ENCODE measurements at places on chromosomes 6 and 20.

DNA sequence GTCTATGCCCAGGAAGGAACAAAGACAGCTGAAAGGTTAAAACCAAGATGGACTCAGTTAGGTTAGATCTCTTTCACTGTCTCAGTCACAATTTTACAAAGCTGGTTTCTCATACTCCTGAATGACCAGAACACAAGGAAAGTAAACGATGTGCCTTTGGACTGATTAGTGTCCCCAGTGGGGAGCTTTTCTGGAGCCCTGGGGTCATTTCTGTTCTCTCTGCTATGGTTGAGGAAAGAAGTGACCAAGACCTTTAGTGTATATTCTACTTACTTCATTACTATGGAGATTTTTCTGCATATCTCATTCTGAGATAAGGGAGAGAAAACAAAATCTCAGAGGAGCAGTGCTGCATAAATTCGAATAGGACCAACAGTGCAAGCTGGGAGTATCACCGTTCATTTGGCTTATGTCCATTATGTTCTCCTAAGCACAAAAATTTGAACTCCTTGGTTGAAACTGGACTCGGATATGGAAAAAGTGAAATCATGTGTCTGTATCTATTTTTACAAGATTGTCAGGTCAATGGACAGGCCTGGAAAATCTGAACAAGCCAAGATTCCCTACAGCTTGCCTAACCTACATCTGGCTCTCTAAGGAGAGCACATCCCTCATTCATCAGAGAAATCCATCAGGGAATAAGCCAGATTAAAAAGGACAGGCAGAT, 34.4 kb upstream of the ENPP1 start:
- DNase-seq, result no peak

DNA sequence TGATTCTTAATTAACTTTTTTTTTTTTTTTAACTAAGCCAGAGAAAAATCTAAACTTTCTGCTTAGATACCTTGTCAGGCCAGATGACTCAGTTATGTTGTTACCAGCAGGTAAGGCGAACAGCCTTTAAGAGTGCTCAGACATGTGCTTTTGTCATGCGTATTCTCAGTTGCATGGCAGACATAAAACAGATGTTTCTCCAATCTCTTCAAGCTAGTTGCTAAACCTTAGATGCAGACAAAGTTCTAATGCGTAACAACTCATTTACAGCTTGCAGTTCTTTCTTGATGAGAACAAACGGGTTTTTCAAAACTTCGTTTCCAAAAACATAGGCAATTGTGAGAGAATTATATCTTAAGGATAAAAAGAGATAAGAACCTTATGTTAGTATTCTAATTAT, 49.6 kb upstream of the GFRAL start:
- no peak for DNase-seq

GRCh38 chr6:34679552-34680253, 16.9 kb downstream of the ILRUN start:
- no peak for DNase-seq

- no peak for DNase-seq
Measured at GRCh38 chr20:48313324-48313723, 514.5 kb downstream of the PREX1 start.

- no peak for DNase-seq
Measured at GRCh38 chr6:166430269-166430668, 47.5 kb upstream of the MPC1 start.

DNA sequence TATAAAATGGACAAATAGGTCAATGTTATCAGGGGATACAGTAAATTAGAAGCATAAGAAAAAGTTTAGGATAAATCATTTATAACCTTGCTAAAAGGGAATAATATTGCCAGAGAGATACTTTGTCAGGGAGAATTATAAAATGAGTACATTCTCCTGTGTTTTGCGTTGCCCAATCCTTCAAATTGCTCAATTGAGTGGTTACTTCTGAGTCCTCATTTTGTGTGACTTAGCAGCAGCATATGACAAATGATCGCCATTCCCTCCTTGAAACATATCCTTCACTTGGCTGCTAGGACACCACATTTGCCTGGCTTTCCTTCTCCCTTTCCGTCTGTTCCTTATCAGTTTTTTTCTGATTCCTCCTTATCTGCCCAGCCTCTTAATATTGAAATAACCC, 106.7 kb upstream of the FLRT3 start:
- DNase-seq, result no peak

DNA sequence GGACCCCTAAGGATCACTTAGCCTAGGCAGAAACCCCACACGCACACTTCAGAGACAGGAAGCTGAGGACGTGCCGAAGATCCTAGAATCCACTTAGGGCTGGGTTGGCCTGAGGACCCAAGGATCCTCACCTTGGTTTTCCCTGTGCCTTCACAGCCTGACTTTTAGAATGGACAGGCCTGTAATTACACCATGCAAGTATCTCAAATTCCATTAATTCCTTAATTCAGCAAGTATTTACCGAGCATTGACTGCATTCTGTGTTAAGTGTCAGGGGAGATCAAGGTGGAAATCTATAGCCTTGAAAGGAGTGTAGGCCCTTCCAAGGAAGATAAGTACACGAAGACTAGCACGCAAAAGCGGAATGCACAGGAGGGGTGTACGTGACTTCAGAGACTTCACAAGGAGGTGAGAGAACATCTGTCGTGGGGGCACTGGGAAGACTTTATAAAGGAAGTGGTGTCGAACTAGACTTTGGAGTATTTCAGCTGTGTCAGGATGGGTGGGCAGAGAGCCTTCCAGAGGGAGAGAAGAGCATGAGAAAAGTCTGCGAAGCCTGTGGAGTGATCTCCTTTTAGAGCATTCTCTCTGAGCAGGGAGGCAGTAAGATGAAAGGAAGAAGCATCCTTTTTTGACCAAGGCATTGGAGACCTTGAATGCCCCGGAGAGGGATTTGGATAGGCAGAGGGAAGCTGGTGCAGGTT, 4.0 kb downstream of the DSP start:
- DNase-seq, result no peak

GRCh38 chr20:41425180-41425884, 58.7 kb upstream of the EMILIN3 start:
- no peak for DNase-seq

- no peak for DNase-seq
Measured at GRCh38 chr6:127192911-127193541, 73.6 kb upstream of the RNF146 start.
